ENCODE measurements at places on chromosomes 12 and 14.

DNA sequence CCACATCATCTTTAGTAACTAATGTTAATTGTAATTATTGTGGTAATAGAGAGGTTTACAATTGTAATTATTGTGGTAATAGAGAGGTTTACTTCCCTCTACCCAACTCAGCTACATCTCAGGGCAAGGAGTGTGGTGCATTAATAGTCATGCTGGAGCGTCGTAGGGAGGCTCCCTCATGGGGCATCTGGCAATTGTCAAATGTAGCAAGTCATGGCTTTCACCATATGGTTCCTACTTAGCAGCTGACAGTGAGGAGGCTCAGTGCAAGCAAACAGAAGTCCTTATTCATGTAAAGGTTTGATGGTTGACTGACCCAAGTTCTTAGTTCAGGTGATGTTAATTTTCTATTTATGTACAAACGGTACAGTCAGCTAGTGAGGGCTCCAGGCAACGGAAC lies 1012.0 kb downstream of the FLRT2 start:
- no peak for DNase-seq

DNA sequence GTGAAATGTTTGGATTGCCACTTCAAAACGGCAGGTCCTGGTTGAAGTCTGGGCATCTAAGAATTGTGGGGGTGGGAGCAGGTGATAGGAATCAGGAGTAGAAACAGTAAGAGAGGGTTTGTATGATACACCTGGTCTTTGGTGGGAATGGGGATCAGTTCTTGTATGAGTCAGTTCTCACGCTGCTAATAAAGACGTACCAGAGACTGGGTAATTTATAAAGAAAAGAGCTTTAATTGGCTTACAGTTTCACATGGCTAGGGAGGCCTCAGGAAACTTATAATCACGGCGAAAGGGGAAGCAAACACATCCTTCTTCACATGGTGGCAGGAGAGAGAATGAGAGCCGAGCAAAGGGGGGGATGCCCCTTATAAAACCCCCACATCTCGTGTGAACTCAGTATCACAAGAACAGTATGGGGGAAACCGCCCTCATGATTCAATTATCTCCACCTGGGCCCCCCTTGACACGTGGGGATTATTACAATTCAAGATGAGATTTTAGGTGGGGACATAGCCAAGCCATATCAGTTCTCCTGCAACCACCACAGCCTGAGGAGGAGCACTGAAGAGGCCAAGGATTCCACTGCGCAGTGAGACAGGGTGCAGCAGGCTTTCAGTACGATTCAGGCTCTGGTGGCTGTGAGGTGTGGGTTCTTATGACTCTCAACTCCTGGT lies 52.1 kb downstream of the DRAM1 start:
- DNase-seq = no peak

- no peak for DNase-seq
These were observed 47.5 kb downstream of the NOS1 start for GRCh38 chr12:117313926-117314325.

- DNase-seq = peak; percentile 55
These were observed 247.1 kb downstream of the AKAP6 start for GRCh38 chr14:32576088-32576795.

- DNase-seq = no peak
These were observed 12.8 kb downstream of the RAD52 start for GRCh38 chr12:936377-937345.

DNA sequence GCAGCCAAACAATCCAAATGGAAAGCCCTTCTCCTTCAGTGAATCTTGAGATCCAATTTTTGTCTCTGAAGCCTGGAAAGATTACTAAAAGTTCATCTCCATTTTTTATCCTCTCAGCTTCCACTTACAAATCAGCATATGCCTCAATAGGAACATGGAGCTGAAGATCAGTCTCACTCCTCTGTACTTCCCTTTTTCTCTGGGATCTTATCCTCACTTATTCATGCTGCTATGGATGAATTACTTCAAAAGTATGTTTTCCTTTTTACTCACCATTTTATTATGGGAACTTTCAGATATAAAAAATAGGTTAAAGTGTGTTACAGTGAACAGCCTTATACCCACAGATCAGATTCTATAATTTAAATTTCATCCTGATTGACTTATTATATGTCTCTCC lies 14.4 kb upstream of the NTF3 start:
- no peak for DNase-seq

- no peak for DNase-seq
These were observed 105.8 kb downstream of the PTCSC3 start for GRCh38 chr14:36070720-36071043.

DNA sequence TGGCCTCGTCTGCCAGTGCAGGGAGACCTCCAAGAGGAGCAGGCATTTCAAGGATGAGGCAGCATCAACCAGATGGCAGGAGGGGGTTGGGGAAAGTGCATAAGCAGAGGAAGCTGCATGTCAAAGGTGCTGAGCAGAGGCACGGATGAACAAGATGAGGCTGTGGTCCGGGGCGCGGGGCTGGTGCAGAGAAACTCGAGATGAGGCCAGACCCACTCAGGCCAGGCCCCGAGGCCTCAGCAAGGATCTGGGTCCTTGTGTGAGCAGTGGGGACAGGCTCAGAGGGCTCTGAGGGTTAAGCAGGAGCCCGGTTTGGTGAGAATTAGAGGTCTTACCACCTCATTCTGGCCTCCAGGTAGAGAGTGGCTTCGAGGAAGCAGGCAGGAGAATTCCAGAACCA lies 98.8 kb downstream of the DICER1 start:
- DNase-seq = no peak

GRCh38 chr14:68082698-68083291 lies 263.2 kb downstream of the RAD51B start:
- no peak for DNase-seq

DNA sequence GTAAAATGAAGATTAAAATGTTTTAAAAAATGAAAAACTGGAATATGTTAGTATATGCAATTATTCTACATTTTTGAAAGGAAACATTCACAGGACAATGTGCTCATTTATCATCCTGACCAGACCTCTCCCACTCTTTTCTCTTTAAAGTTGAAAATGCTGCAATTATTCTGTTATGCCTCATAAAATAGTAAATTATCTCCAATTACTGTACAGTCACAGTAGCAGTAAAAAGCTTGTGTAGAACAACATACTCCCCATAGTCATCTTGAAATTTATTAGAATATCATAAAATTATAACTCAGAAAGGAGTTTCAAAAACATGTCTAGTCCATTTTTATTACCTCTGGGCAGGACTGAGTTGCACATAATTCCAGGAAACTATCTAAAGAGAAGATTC lies 250.3 kb downstream of the SYT1 start:
- no peak for DNase-seq

- DNase-seq = peak; percentile 38
These were observed 12.0 kb upstream of the BLTP3B start for GRCh38 chr12:100154474-100155247.

GRCh38 chr14:44297437-44297836 lies 209.6 kb downstream of the FSCB start:
- DNase-seq = no peak

DNA sequence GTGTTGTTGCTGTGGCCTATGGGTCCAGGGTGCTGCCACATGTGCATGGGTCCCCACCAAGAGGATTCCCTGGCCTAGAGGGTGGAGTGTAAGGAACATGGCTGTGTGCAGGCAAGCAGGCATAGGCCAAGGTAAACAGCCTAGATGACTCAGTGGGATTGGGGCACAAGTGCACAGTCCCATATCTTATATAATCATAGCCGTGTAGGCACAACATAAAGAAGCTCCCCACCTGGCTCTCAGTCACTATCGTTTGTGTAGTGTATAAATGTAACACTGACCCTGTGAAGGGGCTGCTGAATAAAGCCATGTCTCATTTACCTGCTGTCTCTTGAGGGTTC lies 15.7 kb upstream of the RNASE12 start:
- no peak for DNase-seq
